Kasumi-1 (cell line): ENCODE measurements at places on chromosomes 1 and 21.

GRCh38 chr21:45748593-45748992, 105.1 kb downstream of the PCBP3 start:
- DNase-seq = no peak

GRCh38 chr21:44415073-44416025, 40.0 kb upstream of the LRRC3 start:
- no peak for DNase-seq

GRCh38 chr1:22969304-22969709, 3.4 kb downstream of the LACTBL1 start:
- DNase-seq = no peak

- DNase-seq = no peak
Observed at GRCh38 chr1:216186816-216187215, 236.4 kb downstream of the USH2A start.

DNA sequence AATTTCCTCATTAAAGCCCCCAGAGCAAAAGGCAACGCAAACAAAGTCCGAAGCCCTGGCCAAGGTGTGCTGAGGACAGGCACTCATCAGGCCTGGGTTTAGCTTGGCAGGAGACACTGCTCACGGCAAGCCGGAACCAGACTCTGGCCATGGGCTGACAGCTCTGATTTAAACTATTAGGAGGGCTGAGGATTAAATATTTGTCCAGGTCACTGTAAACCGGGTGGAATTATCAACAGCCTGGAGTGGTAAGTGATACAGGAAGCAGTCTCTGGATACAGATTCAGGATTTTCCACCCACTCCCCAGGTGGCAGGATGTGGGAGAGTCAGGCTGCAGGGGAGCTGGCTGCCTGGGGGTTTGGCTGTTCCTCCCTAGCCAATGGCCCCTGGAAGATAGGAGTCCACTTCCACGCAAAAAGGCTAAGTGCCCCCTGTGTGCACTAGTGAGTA, 42.4 kb downstream of the SLC66A1 start:
- no peak for DNase-seq

- peak; percentile 79 for DNase-seq
Observed at GRCh38 chr1:35929730-35930592, 944 bp upstream of the AGO3 start.

- no peak for DNase-seq
Observed at GRCh38 chr21:46180778-46181391, 3.4 kb downstream of the SPATC1L start.

- DNase-seq = no peak
Observed at GRCh38 chr1:25217598-25218232, 14.6 kb downstream of the SYF2 start.

- no peak for DNase-seq
Observed at GRCh38 chr1:113459279-113459678, 69.0 kb downstream of the MAGI3 start.

DNA sequence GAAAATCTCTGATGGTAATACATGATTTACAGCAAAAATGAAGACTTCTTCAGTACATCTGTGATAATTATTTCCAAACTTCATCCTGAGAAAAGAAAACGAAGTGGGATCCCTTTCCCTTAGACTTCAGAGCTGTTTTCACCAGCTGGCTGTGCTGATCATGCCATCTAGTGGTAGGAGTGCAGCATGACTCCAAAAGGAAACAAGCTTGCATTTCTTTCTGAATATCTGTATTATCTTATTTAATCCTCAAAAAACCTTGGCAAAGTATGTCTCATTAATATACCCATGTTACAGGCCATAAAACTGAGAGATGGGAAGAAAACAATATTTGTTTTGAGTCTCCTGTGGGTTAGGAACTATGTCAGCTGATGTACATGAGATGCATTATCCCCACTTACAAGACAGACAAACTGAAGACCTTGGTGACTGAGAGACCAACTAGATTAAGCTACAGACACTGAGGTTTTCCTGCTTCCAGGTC, 9.8 kb upstream of the GJA8 start:
- peak; percentile 72 for DNase-seq

- peak; percentile 33 for DNase-seq
Observed at GRCh38 chr1:221829327-221830015, 87.6 kb upstream of the DUSP10 start.

- DNase-seq = no peak
Observed at GRCh38 chr1:19163261-19163660, 46.8 kb downstream of the UBR4 start.

GRCh38 chr1:96306809-96307560, 414.6 kb upstream of the PTBP2 start:
- DNase-seq = no peak

- peak; percentile 55 for DNase-seq
Observed at GRCh38 chr1:19010995-19011844, 54.7 kb upstream of the IFFO2 start.

DNA sequence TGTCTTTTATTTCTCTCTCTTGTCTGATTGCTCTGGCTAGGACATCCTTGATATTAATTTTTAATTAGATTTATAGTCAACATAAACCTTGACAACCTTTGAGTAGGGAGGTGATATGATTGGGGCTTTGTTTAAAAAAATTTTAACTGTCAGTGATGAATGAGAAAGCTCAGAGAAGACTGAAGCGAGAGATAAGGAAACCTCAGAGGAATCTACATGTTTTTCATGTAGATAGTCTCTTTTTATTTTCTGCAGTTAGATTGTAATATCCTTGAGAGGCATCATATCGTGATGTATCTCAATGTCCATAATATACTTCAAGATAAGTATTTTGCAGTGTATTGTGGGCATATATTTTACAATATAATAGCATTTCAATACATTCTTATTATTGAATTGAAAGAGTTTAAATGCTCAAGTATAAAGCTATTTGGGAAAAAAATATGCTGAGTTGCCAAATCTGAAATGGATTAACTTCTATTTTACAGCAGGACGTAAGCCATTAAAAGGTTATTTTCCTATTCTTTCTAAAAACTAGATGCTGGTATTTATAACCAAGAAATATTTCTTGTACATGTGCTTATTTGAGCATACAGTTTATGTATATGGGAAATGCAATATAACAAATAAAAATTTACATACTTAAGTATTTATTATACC, 802.4 kb upstream of the ADGRL4 start:
- no peak for DNase-seq

- no peak for DNase-seq
Observed at GRCh38 chr1:10537082-10537766, 62.5 kb downstream of the PEX14 start.

- no peak for DNase-seq
Observed at GRCh38 chr1:68204977-68205630, 27.2 kb downstream of the WLS start.

- no peak for DNase-seq
Observed at GRCh38 chr1:22064751-22065402, 12.4 kb downstream of the CDC42 start.

- no peak for DNase-seq
Observed at GRCh38 chr1:53332186-53332564, 4.3 kb upstream of the LRP8 start.

DNA sequence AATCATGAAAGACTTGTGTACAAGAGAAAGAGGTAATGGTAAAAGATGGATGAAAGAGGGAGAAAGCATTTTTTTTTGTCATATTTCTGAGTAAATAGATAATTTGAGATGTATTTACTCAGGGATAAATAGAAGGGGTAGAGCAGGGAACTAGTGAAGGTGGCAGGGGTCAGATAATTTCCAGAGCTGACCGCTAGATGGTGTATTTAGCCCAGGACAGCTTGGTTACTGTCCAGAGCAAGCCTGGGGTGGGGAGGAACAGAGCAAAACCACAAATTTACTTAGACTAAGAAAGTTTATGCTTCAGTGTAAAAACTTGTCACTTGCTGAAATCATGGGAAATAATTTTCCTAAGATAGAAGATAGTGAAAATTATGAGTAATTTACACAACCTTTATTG, 91.5 kb downstream of the XCL2 start:
- DNase-seq = no peak

GRCh38 chr1:183417772-183418491, at the start of gene NMNAT2:
Gene NMNAT2, minus strand, starts transcription at chr1:183418380. Its CDS starts 113 bp downstream, at chr1:183418267.
- DNase-seq = no peak

DNA sequence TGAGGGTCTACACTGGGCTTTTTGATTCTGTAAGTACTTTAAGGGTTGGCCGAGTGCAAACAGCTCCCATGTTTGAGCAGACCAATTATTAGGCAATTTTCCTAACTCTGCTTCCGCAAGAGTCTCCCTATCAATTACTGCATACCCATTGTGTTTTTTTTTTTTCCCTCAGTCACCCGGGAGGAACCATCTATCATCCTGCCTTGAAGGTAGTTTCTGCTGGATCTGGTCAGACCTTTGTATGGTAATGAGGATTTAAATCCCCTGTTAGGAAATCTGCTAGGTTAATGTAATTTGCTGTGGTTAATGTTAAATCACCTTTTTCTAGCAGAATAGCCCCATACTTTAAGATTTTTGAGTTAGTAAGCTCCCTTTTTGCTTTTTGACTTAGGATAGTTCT, 40.8 kb upstream of the WARS2 start:
- DNase-seq = no peak

DNA sequence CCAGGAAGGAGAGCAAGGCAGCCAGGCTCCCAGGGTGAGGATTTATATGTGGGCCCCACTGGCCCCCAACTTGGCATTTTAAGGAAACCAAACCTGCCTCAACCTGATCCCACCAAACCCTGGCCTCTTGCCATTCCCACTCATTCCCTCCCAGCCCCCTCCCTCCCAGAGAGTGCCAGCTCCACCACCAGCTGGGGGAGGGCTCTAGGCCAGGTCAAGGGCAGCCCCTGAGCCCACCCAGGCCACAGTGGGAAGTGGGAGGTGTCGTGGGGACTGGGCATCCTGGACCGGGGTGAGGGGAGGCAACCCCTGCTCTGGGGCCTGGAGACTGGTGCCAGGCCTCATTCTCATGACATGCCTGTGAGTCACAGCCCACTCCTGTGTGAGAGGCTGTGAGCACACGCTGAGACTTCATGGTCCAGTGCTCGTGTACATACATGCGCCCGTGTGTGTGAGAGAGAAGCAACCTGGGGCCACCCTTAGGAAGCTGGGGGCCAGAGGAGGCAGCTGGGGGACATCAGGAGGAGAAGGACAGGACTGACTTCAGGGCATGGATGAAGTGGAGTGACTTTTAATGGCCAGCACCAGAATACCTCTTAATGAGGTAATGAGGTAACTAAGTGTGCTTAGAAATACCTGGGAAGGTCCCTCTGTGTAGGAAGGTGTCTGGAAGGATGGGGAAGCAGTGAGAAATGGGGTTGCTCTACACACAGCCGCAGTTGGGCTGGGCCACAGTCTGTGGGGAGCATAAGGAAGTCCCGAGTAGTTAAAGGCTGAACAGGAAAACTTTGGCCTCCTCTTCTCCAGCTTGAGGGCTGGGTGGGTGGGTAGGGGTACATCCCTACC, at the start of gene S100A2:
Gene S100A2 (minus strand): TSS at position 316 of the 846 bp plus-strand sequence. CDS start 1,967 bp downstream, outside the sequence.
- peak; percentile 54 for DNase-seq

DNA sequence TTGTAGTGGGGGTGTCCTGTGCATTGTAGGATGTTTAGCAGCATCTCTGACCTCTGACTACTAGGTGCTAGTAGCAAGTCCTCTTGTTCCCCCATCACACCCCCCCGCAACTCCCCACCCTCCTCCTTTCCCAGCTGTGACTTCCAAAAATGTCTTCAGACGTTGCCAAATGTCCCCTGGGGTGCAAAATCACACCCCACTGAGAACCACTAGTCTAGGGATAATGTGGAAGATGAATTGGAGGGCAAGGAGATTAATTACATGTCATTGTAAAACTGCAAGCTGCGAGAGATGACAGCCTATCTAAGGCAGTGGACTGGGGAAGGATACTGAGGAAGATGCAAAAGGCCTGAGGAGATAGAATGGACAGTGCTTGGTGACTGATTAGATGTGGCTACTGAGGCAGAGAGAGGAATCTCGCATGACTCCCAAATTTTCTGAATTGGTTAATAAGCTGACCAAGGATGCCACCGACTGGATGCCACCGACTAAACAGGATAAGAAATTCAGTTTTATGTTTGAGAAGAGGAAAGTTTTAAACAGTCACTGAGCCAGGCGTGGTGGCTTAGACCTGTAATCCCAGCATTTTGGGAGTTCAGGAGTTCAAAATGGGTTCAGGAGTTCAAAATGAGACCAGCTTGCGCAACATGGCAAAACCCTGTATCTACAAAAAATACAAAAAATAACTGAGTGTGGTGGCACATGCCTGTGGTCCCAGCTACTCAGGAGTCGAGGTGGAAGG, 3.1 kb upstream of the JAK1 start:
- DNase-seq = no peak

- DNase-seq = no peak
Observed at GRCh38 chr1:76059451-76059850, 15.1 kb upstream of the ST6GALNAC3 start.

GRCh38 chr1:183148599-183148998, 37.5 kb upstream of the LAMC2 start:
- DNase-seq = no peak

GRCh38 chr1:78143673-78144072, 97.9 kb downstream of the GIPC2 start:
- no peak for DNase-seq
